IPS DF 6.9 (cell line): ENCODE measurements at places on chromosomes 3 and 15.

GRCh38 chr15:29242456-29243242 is 27.0 kb downstream of the NSMCE3 start:
- DNase-seq: no peak
- H3K27ac ChIP-seq: no peak overlapping the region
- H3K36me3 ChIP-seq: no peaks in the 10 kb centered on the region
- no peaks in the 10 kb centered on the region for H3K4me1 ChIP-seq
- H3K4me3 ChIP-seq: no peak overlapping the region
- no peaks in the 10 kb centered on the region for H3K27me3 ChIP-seq

DNA sequence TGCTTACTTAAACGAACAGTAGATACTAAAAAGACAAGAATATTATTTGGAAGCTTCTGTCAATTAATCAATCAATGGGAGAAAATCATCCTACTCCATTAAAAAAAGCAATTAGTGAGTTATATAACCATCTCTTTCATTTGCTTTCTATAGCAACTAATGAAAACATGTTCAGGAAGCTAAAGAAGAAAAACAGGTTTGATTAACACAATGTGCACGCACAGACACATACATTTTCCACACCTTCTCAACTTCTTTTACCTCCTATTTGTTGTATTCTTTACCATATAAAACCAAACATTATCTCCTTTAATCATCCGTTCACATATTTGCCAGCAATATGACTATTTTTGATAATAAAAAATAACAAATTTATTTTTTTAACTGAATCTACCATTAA is 111.3 kb downstream of the GBE1 start:
- H3K4me3 ChIP-seq: no peak overlapping the region
- H3K27ac ChIP-seq: no peak overlapping the region
- no peaks in the 10 kb centered on the region for H3K36me3 ChIP-seq
- H3K27me3 ChIP-seq: no peaks in the 10 kb centered on the region

GRCh38 chr3:171221104-171221503 is 194.6 kb upstream of the SLC2A2 start:
- no peaks in the 10 kb centered on the region for H3K36me3 ChIP-seq
- no peak overlapping the region for H3K27ac ChIP-seq

DNA sequence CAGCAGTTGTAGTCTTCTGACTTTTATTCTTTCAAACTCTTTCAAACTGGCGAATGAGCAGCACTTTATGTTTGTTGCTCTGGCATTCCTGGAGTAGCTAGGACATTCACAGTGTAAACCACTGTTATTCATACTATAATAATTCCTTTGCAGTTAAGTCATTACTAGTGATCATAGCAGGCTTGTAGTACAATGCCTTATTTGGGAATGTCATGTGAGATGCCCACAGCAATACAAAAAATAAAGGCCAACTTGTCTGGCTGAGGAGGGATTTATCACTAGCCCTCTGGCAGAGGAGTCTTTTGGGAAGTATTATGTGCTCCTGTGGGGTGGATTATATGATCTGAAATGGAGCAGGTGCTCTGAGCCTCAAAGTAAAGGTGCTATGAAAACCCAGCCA is 197.2 kb downstream of the VGLL3 start:
- no peak overlapping the region for H3K4me3 ChIP-seq
- H3K4me1 ChIP-seq: no peaks in the 10 kb centered on the region
- no peaks in the 10 kb centered on the region for H3K27me3 ChIP-seq
- no peak overlapping the region for H3K27ac ChIP-seq

GRCh38 chr15:37055481-37055880 is 44.9 kb downstream of the MEIS2 start:
- no peak overlapping the region for H3K4me3 ChIP-seq
- peaks cover 4% of the 10 kb centered on the region; the same call in 1 of the 2 replicates for H3K4me1 ChIP-seq
- DNase-seq: no peak
- no peaks in the 10 kb centered on the region for H3K27me3 ChIP-seq

DNA sequence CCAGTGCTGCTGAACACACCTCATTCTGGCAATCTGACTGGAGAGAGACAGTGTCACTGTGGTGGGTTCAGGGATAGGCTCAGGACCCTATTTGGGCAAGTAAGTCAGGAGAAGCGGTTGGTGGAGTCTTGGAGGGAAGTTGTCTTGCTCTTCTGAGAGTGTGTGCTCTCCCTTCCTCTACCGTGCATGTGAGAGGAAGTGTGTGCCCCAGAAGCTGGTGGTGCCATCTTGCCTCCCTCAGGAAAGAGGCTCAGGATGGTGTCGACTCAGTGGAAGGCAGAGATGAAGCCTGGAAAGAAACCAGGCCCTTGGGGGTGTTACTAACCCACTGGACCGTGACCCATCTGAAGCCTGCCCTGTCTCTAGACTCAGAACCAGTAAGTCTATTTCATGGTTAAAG is 6.8 kb upstream of the RARRES1 start:
- H3K4me1 ChIP-seq: no peaks in the 10 kb centered on the region
- no peaks in the 10 kb centered on the region for H3K36me3 ChIP-seq
- H3K27ac ChIP-seq: no peak overlapping the region
- no peaks in the 10 kb centered on the region for H3K27me3 ChIP-seq

DNA sequence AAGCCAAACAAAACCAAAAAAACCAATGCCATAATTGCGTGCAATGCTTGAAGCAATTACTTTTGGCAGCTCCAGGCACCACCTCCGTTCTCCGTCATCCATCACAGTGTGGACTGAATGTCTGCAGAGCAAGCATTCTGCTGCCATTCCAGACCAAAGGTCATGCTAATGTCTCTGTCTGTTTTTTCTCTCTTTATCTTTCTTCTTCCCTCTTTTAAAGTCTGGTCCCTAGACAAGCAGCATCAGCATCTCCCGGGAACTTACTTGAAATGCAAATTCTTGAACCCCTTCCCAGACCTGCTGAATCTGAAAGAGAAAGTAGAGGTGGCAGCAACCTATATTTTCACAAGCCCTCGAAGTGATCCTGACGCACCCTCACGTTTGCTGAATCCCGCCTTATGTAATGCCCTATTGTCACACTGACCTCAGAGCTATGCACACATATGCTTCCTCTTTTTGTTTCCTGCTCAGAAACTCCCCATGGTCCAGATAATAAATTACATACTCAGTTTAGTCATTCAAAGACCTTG is 297.3 kb upstream of the PROK2 start:
- H3K27ac ChIP-seq: no peak overlapping the region
- peaks cover 2% of the 10 kb centered on the region; the same call in 1 of the 2 replicates for H3K4me1 ChIP-seq

DNA sequence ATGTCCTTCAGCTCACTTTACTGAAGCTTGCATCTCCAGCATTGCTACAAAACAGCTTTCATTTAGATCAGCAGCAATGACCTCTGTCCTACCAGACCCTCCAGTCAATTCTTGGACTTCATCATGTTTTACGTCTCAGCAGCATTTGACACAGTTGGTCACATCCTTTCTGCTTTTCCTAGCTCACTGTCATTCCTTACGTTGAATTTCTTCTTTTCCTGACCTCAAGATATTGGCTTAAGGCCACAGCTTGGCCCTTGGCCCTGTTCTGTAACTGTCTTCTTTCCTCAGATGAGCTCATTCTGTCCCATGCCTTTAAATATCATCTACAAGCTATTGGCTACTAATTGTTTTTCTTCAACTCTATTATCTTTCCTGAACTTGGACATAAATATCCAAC is 576.2 kb upstream of the KCNMB2 start:
- no peak overlapping the region for H3K27ac ChIP-seq
- H3K36me3 ChIP-seq: no peaks in the 10 kb centered on the region
- H3K4me3 ChIP-seq: no peak overlapping the region
- no peak for DNase-seq

DNA sequence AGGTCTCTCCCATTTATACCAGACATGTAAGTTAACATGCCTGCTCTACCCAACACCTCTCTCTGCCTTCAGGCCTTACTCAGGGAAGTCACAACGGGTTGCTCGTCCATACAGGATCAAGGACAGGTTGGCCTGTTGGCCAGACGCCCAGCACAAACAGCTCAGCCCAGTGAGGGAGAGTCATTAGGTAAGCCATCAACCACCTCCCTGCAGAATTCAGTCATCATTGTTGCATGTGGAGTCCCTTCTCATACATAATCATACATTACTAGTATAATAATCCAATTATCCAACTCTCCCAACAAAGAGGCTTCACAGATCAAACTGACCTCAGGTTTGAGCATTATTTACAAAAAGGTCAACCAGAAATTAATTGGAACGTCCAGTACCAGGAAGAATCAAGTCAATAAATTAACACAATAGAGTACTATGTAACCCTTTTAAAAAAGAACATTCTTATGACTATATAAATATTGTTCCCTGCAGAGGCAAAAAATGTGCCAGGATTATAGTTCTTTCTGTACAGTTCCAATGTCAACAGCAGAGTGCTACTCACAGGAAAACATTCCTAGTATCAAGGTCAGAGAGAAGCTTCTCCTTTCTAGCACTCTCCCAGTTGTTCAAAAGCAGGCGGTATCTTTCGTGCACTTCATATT is 33.2 kb downstream of the HOMER2 start:
- H3K27ac ChIP-seq: no peak overlapping the region
- no peak overlapping the region for H3K4me3 ChIP-seq
- no peak for DNase-seq
- H3K36me3 ChIP-seq: no peaks in the 10 kb centered on the region
- no peaks in the 10 kb centered on the region for H3K27me3 ChIP-seq
- no peaks in the 10 kb centered on the region for H3K4me1 ChIP-seq

GRCh38 chr3:9118222-9118621 is 131.2 kb downstream of the SRGAP3 start:
- no peaks in the 10 kb centered on the region for H3K27me3 ChIP-seq
- DNase-seq: no peak
- no peaks in the 10 kb centered on the region for H3K4me1 ChIP-seq
- no peaks in the 10 kb centered on the region for H3K36me3 ChIP-seq

- peak; percentile 43 for DNase-seq
- no peaks in the 10 kb centered on the region for H3K36me3 ChIP-seq
- H3K27ac ChIP-seq: no peak overlapping the region
- H3K4me1 ChIP-seq: 0 out of 2 replicates have a peak, but pooled peaks cover 2% of the 10 kb centered on the region
- H3K4me3 ChIP-seq: no peak overlapping the region
Observed at GRCh38 chr3:13229273-13229949, 156.2 kb upstream of the IQSEC1 start.

DNA sequence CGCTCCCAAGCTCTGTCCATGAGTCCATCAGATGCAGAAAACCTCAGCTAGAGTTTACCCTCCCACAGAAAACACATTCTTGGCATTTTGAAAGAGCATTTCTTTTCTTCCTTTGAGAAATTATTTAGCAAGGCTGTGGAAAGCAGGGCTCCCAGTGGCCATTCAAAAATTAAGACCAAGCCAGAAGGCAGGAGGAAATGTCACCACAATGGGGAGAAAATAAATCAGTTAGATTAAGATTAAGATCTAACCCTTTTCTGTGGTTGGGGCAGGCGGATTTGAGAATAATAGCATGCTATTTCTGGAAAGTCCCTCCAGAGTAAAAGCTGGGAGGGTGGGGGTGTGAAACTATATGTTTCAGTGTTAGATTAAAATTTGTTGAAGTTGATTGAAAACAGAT is 20.2 kb downstream of the LRIG1 start:
- no peak for DNase-seq
- H3K36me3 ChIP-seq: no peaks in the 10 kb centered on the region

DNA sequence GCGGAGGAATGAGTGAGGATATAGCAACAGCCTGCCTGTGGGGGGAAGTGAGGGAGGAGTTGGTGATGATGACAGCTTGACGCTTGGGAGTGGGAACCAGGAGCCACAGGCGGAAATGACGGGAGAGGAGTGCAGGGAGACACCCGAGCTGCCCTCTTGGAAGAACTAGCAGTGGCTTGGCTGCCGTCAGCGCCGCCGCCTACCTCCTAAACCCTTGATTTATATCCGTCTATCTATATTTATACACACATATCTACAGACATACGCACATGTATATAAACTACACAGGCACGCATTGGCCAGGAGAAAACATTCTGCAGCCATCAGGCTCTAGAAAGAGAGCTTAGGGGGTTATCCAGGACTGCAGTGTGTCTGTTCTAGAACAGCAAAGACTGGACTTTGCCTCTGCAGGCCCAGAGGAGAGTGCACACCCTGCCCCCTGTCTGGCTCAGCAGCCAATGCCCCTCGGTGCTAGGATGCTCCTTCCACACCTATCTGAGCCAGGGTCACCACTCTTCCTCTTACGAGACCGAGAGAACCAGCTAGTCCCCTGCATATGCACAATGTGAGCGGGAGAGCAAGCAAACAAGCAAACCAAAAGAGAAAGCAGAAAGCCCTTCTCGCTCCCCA is 45.3 kb upstream of the MAGEF1 start:
- H3K36me3 ChIP-seq: no peaks in the 10 kb centered on the region
- no peak overlapping the region for H3K27ac ChIP-seq
- H3K4me1 ChIP-seq: peaks cover 12% of the 10 kb centered on the region
- no peaks in the 10 kb centered on the region for H3K27me3 ChIP-seq
- no peak overlapping the region for H3K4me3 ChIP-seq
- no peak for DNase-seq

DNA sequence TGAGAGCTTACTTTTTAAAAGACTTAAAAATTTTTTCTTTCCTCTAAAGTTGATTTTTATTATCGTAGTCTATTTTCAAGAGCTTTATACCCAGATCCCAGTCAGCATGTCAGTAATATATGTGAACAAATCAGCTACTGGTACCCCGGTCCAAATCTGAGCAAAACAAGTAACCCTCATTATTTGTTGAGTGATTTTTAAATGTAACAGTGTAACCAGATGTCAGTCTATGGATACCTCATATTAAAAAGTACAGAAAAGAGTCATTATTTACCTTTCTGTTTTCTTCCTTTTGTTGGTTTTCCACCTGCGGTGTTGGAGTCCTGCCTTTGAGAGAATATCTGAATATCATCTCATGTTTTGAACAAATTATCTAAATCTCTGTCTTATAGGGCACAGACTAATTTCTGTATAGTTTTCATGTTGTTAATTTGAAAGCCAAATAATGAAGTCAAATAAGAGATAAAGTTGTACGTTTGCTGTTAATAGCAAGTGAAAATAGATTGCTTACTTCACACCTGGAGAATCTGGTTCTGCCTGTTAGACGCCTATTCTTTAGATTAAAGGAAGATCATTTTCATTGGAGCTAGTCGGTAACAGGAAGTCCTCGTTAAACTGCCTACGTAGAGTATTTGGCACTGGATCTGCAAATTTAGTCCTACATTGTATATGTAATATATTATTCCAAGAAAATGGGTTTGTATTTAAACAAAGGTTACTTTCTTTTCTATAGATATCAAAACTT is at the start of gene STX19:
STX19 (minus strand) TSS at position 505 of the 745 bp plus-strand sequence. CDS start 13,328 bp downstream, outside the sequence.
- DNase-seq: no peak
- H3K27me3 ChIP-seq: no peaks in the 10 kb centered on the region
- no peak within 1 kb of the TSS for H3K27ac ChIP-seq

- no peak overlapping the region for H3K27ac ChIP-seq
- no peak overlapping the region for H3K4me3 ChIP-seq
- H3K4me1 ChIP-seq: no peaks in the 10 kb centered on the region
- H3K36me3 ChIP-seq: no peaks in the 10 kb centered on the region
- H3K27me3 ChIP-seq: no peaks in the 10 kb centered on the region
- DNase-seq: no peak
Observed at GRCh38 chr3:159627229-159627628, 361.4 kb upstream of the IL12A start.

DNA sequence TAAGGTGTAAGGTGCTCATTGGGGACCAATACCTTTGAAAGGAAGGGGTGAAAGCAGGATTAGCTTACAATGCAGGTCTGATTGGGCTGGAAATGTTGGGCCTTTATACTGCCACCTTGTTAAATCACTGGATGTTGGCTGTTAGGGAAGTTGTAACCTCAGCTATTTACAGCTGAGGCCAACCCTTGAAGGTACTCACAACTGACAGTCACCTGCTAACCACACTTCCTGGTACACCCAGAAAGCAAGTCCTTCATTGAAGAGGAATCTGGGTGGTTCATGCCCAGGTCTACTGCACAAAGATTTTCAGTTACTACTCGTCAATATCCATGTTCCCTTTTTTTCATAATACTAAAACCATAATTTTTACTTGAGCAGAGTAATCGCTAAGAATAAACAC is 65.4 kb upstream of the CLDN18 start:
- H3K27me3 ChIP-seq: no peaks in the 10 kb centered on the region
- H3K36me3 ChIP-seq: no peaks in the 10 kb centered on the region
- 0 out of 2 replicates have a peak, but pooled peaks cover 1% of the 10 kb centered on the region for H3K4me1 ChIP-seq
- no peak for DNase-seq
- no peak overlapping the region for H3K4me3 ChIP-seq
